Hematopoietic multipotent progenitor cell treated with erythropoietin and hydrocortisone succinate and interleukin-3 and kit ligand, for 4 days (in vitro differentiated cells): ENCODE measurements at places on chromosomes 6 and 20.
A peak's percentile ranks its signal among the peaks of the same experiment; 100 is the strongest.

DNA sequence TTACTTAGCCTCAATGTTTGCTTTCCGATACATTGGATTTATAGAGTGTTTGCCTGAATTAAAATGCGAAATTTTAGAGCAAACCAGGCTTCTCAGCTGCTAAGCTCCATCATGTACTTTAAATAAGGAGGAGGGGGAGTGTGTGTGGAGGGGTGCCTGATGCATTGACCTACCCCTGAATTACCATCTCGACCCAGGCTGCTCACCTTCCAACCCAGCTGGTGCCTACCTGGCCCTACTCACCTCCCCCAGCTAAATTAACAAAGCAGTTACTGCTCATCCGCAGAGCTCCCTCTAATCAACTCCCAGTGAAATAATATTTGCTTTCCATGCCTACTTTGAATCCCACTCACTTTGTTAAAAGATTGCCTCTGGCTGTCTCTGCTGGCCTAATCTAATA lies 544.5 kb downstream of the MAFB start:
- no peak for DNase-seq

DNA sequence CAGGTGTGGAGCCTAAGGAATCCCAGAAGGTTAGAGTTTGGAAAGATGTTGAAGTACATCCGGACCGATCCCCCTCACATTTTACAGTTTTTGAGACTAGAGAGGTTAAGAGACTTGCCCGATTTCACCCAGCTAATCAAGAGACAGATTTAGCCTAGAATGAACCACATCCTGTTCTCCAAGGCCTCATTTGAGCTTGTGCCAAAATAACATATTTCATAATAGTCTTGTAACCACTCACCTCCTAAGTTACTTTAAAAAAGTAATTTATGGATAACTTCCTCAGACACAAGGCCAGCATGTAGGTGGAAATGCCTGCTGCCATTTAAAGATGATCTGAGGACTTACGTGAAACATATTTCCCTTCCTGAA lies 39.8 kb upstream of the ARHGAP18 start:
- peak; percentile 90 for DNase-seq

GRCh38 chr20:50387218-50387995 lies 122.8 kb upstream of the PTPN1 start:
- DNase-seq: no peak

- DNase-seq: peak; percentile 51
Measured at GRCh38 chr6:143098054-143098671, 37.5 kb downstream of the AIG1 start.

DNA sequence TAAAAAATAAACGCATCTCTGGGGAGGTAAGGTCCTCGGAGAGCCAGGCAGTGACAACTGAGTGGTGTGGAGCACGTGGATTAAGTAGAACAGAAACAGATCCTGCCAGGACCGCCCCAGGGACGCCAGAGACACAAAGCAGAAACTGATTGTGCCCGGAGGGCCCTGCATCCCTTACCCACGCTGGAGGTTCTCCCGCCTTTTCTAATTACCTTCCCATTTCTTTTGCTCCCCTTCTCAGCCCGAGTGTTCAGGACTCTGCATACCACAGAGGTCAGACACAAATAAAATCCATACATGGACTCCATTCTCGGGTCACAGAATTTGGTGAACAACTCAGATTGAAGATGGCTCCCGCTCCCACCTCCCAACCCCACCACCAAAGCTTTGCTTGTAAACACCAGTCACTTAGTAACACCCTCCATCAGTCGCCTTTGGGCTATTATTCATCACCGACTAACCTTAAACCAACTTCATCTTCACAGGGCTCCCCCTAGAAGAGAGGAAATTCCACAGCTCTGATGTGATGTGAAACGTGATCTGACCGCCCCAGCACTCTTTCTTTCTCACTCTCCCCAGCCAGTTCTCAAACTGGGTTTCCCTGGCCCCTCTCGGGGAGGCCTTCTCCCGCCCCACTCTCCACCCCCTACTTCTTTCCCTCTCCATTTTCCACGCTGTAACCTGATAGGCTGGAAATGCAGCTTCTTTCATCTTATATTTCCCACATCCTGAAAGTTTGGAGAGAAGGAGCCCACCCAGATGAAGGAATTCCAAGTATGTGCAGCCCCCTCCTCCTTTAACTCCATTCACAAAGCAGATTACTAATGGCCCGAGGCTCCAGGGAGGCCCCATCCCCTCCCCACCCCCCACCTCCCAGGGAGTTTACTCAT lies 32.5 kb upstream of the PIM1 start:
- no peak for DNase-seq

- DNase-seq: peak; percentile 15
Measured at GRCh38 chr6:4466769-4467480, 309.3 kb upstream of the CDYL start.

GRCh38 chr6:76888351-76888750 lies 574.9 kb downstream of the HTR1B start:
- no peak for DNase-seq

DNA sequence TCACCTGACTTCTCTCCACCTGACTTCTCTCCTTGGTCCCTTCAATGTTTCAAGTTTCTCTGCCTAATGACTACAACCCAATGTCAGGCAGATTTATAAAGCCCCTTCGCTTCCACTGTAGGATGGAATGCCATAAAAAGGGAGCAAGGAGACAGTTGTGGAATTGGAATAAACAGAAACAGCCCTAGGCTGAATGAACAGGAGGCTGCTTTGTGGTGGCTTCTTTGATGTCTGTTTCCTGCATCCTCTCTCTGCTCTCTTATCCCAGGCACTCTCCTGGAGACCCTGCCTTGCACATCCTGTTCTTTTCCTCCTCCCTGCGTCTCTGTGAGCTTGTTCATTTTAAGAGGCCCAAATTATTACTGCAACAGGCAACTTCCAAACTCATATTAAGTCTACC lies 16.9 kb downstream of the MUCL3 start:
- no peak for DNase-seq

GRCh38 chr20:56582542-56582941 lies 46.6 kb upstream of the TFAP2C start:
- peak; percentile 18 for DNase-seq

DNA sequence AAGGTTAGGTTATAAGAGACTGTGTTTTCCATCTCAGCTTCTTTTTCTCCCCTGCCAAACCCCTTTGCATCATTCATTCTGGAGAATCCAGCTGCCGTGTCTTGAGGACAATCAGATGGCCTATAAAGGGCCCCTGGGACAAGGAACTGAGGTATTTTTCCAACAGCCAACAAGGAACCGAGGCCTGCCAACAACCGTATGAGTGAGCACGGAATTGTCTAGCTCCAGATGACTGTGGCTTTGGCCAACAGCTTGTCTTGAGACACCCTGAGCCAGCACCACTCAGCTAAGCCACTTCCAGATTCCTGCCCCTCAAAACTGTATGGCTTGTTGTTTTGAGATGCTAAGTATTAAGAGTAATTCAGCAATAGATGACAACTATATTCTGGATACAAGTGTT lies 433.7 kb upstream of the HSF2 start:
- DNase-seq: no peak

DNA sequence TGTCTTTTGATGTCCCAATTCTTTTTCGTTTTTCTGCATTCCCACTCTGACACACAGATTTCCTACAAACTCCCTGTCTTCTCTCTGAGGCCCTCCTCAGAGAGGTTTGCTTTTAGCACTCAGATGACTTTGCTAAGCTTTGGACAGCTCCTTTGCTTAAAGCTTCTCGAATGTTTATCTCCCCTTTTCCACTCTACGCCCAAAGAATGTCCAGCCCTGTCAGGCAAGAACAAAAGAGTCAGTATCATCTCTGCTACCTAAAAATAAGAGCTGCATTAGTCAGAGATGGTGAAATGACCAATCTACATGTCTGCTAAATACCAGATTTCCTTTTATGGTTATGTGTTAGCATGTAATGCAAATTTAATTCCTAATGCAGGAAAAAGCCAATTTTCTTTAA lies 56.8 kb downstream of the PREP start:
- peak; percentile 6 for DNase-seq
